ENCODE measurements at places on chromosomes 1 and 21. TPM values are rescaled to one million over a fixed set of nuclear protein-coding genes. Genes with fewer than 3 reads are reported as not detected.

- no peak overlapping the region for H3K27ac ChIP-seq
- no peak for DNase-seq
Measured at GRCh38 chr1:89203166-89203565, 4.4 kb upstream of the GBP4 start.

The APP gene
- 53.7 TPM for total RNA-seq

The TSTD1 gene
- total RNA-seq: 44.8 TPM

DNA sequence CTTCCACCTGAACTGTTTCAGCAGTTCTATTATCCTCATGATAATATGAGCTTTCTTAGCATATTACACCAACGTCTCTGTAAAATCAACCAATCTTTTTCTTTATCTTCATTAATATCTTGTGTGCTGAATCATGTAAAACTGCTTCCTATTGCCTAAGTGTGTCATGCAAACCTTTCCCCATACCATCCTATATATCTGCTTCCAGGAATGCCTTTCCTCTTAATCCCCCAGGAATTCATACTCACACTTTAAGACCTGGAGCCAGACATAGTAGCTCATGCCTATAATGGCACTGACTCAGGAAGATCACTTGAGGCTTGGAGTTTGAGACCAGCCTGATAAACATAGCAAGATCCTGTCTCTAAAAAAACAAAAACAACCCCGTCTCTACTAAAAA is 183.9 kb downstream of the NRIP1 start:
- H3K27ac ChIP-seq: no peak overlapping the region
- H3K4me3 ChIP-seq: no peak overlapping the region
- H3K27me3 ChIP-seq: no peaks in the 10 kb centered on the region
- H3K36me3 ChIP-seq: no peaks in the 10 kb centered on the region

- H3K27ac ChIP-seq: no peak overlapping the region
- no peak for DNase-seq
- no peaks in the 10 kb centered on the region for H3K4me1 ChIP-seq
- peaks cover 9% of the 10 kb centered on the region for H3K27me3 ChIP-seq
- H3K4me3 ChIP-seq: no peak overlapping the region
Measured at GRCh38 chr1:177950506-177950905, 19.4 kb downstream of the SEC16B start.

DNA sequence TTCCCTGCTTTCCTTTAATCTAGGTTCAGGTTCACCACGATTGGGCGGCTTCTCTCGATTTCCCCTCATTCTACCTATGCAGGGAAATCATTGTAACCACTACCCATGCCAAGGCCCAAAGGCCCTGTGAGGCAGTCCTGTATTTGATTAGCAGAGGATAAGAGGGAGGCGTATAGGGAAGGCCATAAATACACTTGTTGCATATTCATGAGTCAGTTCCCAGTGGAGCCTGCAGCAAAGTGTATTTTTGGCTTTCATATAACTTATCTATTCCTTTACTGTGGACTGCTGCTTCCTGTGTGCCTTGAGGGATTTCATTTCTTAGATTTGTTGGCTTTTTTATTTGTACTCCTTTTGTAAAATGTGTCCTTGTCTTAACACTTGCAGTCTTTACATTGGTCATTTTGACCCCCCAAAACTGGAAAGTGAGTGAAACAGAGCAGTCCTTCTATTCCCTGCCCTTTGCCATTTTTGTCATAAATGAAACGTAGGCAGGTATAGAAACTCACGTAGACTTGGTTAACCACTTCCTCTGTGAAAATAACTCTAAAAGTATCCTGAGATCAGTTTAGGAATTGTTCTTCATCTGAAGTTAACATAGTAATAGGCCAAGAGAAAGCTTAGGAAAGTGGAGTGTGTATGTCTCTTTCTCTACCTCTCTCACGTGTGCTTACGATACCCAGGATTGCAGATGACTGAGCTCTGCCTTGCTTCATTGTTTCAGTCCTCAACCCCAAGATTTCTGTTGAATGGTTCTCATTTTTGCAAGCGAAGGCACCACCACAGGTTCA is 19.6 kb upstream of the KCNQ4 start:
- H3K27me3 ChIP-seq: no peaks in the 10 kb centered on the region
- H3K36me3 ChIP-seq: peaks cover 42% of the 10 kb centered on the region
- H3K27ac ChIP-seq: peak overlapping the region; percentile 92
- peaks cover 32% of the 10 kb centered on the region for H3K4me1 ChIP-seq

The ALX3 gene
- not detected for total RNA-seq

GRCh38 chr1:153957744-153958110 is 685 bp downstream of the CRTC2 start:
- H3K4me1 ChIP-seq: peaks cover 44% of the 10 kb centered on the region
- peak overlapping the region; percentile 96 for H3K27ac ChIP-seq
- H3K36me3 ChIP-seq: peaks cover 23% of the 10 kb centered on the region
- no peaks in the 10 kb centered on the region for H3K27me3 ChIP-seq
- peak overlapping the region; percentile 92 for H3K4me3 ChIP-seq

DNA sequence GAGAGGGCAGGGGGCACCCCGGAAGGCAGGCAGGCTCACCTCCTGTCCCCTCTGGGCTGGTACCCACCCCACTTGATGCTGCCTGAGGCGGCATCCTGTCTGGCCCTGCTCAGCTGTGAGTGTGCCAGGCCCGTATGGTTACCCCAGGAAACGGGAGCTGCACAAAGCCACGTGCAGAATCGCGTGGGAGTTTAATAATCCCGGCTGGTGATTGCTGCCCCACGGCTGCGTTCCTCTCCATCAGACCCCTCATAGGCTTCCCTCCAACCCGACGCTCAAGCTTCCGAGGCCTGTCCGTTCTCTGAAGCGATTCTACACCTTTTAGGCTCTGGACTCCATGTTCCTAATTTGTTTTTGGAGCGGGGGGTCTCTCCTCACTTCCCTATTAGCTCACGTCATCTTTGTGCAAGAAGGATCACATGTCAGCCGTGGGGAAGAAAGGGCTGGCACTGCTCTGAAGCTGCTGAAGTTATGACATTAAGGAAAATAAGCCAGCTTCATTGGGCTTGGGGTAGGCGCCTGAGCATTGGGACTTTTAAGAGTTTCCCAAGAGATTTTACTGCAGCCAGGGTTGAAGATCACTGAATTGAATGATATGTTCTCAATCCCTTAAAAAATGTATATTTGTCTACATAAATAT is 1.1 kb upstream of the B3GALT5 start:
- no peak overlapping the region for H3K4me3 ChIP-seq
- no peak overlapping the region for H3K27ac ChIP-seq
- H3K27me3 ChIP-seq: peaks cover 52% of the 10 kb centered on the region
- no peaks in the 10 kb centered on the region for H3K36me3 ChIP-seq
- no peak for DNase-seq

DNA sequence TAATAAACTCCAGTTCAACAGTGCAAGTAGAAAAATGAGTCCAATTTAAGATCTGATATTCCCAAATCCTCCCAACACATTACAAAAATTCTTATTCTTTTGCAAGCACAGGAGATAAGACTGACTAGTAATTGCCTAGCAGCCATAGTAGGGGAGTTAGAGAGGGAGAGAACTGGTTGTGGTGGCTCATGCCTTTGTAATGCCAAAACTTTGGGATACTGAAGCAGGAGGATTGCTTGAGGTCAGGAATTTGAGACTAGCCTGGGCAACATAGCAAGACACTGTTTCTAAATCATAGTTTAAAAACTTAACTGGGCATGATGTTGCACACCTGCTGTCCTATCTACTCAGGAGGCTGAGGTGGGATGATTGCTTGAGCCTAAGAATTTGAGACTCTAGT is 26.7 kb upstream of the PAPPA2 start:
- no peak overlapping the region for H3K27ac ChIP-seq
- no peak for DNase-seq
- no peaks in the 10 kb centered on the region for H3K36me3 ChIP-seq
- H3K4me1 ChIP-seq: no peaks in the 10 kb centered on the region
- H3K27me3 ChIP-seq: no peaks in the 10 kb centered on the region

- no peak overlapping the region for H3K4me3 ChIP-seq
- peaks cover 3% of the 10 kb centered on the region for H3K36me3 ChIP-seq
- H3K4me1 ChIP-seq: peaks cover 11% of the 10 kb centered on the region
- no peak for DNase-seq
Measured at GRCh38 chr1:43995984-43996732, 4.8 kb downstream of the CCDC24 start.

DNA sequence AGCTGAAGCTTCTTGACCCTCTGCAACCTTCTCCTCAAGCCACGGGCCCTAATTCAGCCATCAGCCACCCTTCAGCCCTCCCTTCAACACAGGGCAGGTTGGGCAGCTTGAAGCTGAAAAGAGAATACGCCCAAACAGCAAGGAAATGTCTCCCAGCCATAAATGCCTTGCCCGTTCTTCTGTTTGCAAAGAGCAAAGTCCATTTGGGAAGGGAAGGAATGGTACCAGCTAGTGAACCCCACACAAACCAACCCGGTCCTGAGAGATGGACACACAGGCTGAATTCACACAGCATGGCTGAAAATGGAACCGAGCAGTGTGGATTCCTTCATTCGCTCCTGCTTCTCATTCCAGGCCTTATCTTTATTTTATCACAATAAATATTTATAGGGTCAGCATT is 11.5 kb downstream of the PLEKHA6 start:
- H3K27me3 ChIP-seq: no peaks in the 10 kb centered on the region
- no peak overlapping the region for H3K27ac ChIP-seq
- no peak for DNase-seq
- H3K36me3 ChIP-seq: no peaks in the 10 kb centered on the region
- peaks cover 2% of the 10 kb centered on the region for H3K4me1 ChIP-seq
- H3K4me3 ChIP-seq: no peak overlapping the region

DNA sequence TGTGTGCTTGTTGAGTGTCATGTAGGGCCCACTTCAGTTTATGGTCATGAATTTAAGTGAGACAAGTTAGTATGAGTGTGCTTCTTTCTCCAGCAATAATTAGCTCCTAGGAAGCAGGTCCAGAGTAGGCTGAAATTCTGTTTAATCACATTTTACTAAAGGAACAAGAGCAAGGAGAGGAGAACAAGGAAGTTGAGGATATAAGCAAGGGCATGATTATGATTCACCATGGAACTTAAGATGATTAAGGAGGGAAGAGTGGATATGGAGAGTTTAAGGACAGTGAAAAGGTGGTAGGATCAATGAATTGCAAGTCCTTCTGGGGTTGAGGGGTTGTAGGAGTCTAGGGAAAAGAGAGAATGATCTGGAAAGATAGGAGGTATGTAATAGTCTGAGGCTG is 3.1 kb upstream of the DIPK1A start:
- H3K4me3 ChIP-seq: no peak overlapping the region
- DNase-seq: no peak
- H3K27me3 ChIP-seq: no peaks in the 10 kb centered on the region
- H3K36me3 ChIP-seq: peaks cover 4% of the 10 kb centered on the region

DNA sequence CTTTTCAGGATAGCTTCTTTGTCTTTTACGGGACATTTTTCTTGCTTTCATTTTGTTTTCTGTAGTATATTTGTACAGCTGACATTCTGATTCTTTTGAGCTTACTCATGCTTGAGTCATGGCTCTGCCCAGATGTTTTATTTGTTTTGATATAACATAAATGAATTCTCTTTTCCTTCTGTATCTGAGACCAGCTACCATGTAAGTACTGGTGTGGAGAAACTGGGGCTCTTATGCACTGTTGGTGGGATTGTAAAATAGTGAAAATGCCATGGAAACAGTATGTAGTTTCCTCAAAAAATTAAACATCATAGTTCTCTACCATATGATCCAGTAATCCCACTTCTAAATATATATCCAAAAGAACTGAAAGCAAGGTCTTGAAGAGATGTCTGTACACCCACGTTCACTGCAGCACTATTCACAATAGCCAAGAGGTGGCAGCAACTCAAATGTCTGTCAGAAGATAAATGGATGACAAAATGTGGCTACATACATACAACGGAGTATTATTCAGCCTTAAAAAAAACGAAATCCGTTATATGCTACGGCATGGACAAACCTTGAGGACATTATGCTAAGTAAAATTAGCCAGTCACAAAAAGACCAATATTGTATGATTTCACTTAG is 61.4 kb downstream of the EIF2B3 start:
- H3K4me3 ChIP-seq: no peak overlapping the region
- no peaks in the 10 kb centered on the region for H3K27me3 ChIP-seq
- H3K36me3 ChIP-seq: peaks cover 13% of the 10 kb centered on the region

The CELA2B gene
- total RNA-seq: not detected

The CTSS gene
- total RNA-seq: 38.9 TPM

The IL12RB2 gene
- 40.2 TPM for total RNA-seq

The PARP1 gene
- 226 TPM for total RNA-seq

The RAB42 gene
- not detected for total RNA-seq

DNA sequence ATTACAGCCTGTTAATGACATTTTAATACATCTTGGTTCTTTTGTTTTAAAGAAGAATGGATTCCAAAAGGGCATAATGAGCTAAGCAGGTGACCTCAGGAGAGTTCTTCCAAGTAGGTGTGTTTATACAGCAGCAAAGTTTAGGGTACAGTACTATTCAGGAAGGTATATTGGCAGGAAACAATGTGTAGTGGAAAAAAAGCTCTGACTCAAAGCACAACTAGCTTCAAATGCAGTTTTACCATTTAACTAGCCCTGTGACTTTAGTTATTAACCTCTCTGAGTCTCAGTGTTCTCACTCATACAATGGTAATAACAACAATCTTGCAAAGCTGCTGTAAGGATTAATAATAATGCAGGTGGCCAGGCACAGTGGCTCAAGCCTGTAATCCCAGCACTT is 29.9 kb downstream of the FAF1 start:
- DNase-seq: no peak
- H3K36me3 ChIP-seq: peaks cover 18% of the 10 kb centered on the region
- H3K27me3 ChIP-seq: no peaks in the 10 kb centered on the region
- peak overlapping the region; percentile 6 for H3K27ac ChIP-seq
- no peak overlapping the region for H3K4me3 ChIP-seq
